ENCODE measurements at places on chromosomes 6 and 20.

DNA sequence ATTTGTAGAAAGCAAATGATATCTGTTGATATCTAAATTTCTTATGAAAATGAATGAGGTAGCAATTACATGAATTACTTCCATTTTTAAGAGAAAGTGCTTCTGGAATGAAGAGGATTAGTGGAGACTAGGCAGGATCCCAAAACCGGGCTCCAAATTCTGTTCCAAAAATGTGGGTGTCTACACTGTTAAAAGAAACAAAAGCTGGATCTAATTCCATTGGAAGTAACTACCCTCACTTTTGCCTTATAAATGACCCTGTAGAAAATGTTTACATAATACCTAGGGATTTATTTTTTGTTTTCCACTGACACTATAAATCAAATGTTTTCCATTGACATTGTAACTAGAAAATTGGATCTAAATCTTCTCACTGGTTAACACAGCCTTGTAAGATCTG lies 454.9 kb upstream of the JARID2 start:
- DNase-seq, result no peak

- DNase-seq, result no peak
Observed at GRCh38 chr6:106490030-106490429, 129.5 kb downstream of the CRYBG1 start.

- DNase-seq, result no peak
Observed at GRCh38 chr6:111428811-111429210, 54.2 kb downstream of the REV3L start.

DNA sequence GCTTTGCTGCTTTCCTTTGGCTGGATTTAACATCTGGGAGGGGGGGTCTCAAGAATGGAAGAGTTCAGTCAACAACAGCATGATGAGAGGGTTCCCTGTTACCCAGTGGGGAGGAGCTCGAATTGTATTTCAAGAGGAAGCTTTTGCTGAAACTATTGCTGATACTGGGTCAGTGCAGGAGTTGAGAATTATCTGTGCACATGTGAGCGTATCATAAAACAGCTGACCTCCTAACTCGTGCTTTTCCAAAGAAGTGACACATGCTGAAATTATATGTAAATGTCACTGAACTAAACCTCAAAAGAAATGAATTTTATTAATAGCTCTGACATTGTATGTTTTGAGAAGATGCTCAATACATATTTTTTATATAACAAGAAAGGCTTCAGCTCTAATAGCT lies 96.3 kb downstream of the PHF3 start:
- DNase-seq, result no peak

Data from cardiac muscle cell (in vitro differentiated cells and primary cell).